ENCODE measurements at places on chromosomes 1 and 21.

DNA sequence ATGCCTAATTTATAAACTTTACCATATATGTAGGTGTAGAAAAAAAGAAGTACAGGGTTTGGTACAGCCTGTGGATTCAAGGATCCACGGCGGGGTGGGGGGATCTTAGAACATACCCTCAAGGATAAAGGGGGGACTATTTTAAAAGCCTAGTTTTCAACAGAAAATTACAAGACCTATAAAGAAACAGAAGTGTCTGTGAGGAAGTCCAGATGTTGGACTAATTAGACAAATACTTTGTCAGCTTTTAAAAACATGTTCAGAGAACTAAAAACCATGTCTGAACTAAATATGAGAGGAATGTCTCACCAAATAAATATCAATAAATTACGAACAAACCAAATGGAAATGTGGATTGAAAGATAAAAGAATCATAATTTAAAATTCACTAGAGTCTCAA is 51.6 kb downstream of the TRMT1L start:
- no peak for DNase-seq

DNA sequence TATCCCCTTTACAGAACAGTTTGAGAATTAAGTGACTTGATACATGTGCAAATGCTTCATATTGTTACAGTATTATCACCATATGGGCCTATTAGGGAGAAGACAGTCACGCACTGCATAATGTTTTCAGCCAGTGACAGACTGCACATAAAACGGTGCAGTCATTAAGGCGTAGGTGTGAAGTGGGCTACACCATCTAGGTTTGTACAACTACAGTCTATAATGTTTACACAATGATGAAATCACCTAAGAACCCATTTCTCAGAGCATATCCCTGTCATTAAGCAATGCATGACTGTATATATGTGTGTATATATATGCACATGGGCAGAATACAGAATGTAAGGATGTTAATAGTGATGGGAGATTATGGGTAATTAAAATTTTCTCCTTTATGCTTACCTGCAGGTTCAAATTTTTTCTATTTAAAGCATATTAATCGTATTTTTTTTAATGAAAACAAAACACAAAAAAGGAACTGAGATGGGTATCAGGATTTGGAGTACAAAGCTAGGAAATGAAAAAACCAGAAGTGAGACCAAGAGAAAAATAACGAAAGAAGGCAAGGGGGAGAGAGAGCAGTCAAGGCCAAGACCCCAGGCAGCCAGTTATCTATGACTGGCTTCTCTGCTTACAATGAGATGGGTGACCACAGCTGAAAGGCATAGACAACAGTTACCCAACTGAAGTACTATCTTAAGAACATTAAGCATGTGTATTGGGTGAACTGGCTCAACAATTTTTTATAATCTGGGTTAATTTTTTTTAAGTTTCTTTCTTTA is 122.9 kb upstream of the DAB1 start:
- DNase-seq: no peak

GRCh38 chr1:2275796-2276536 is 47.8 kb downstream of the SKI start:
- no peak for DNase-seq

DNA sequence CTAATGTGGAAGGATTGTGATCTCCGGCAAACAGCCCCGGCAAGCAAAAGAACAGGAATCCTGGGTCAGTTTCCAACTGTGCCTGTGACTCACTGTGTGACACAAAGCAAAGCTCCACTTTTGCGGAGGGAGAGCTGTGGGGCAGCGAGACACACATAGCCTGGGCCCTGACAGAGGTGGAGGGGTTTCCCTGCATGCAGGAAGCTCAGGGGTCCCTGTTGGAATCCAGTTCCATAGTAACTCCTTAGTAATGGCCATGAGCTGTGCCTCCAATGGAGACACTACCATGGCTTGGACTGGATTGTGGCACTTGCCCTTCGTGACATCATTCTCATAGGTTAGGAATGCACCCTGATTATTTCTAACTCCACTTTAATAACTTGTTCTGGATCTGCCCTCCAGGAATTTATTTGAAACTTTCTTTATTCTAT is 47.0 kb upstream of the ATF3 start:
- DNase-seq: no peak

GRCh38 chr1:180947901-180948640 is 35.4 kb downstream of the KIAA1614 start:
- no peak for DNase-seq

DNA sequence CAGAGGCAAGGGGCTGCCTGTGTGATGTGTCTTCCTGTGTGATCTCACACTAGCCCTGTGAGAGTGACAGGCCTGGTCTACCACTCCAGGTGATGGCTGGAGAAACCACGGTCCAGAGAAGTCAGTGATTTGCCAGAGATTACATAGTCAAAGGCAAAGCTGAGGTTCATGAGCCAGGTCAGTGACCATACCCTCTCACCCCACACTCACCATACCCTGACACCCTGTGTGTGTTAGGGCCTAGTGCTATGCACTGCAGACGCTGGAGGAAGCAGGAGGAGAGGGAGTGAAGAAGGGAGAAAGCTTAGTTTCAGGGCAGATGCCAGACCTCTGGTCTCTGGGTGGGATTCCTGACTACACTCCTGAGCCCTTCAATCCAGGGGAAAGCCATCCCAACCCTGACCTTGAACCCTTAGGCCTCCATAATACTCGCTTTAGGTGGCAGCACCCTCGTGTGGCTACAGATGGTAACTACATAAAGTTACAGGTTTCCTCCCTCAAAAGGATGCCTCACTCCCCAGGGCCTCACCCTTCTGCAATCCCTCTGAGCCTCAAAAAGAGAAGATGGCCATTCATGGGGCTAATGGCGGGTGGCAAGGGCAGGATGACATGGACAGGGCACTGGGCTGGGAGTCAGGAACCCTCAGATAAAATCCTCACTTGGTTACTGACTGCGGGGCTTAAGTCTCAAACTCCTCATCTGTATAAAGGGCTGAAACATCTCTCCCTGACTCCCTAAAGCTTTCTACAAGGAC is 20.8 kb upstream of the SDC3 start:
- DNase-seq: no peak

DNA sequence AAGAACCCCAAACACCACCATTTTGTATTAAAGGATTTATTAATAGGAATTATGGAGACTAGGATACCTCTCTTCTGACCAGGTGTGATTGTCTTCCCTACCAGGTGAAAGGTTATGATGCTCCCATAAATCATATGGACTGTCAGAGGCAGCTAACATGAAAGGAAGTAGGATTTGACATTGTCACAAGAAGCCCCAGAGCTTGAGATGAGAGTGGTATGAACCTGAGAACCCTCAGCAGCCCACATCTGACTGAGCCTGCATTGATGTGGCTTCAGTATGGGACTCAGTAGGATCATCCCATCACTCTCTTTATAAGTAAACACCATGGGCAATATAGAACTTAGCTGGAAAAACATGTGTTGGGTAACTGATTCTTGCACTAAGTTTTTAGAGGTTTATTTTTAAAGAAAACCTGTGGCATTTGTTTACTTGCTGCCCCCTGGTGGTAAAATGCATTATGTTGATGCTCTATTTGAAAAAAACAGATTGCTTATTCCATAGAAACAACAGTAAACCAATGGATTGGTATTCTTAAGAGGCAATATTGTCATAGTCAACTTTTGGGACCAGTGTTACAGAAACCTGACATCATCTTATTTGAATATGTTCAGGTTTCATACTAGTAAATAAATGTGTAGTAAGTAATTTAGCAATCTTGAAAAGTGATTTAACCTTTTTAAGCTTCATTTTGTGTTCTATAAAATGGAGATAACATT is 16.6 kb upstream of the CACYBP start:
- no peak for DNase-seq

GRCh38 chr1:19370453-19371170 is 58.5 kb downstream of the SLC66A1 start:
- no peak for DNase-seq

DNA sequence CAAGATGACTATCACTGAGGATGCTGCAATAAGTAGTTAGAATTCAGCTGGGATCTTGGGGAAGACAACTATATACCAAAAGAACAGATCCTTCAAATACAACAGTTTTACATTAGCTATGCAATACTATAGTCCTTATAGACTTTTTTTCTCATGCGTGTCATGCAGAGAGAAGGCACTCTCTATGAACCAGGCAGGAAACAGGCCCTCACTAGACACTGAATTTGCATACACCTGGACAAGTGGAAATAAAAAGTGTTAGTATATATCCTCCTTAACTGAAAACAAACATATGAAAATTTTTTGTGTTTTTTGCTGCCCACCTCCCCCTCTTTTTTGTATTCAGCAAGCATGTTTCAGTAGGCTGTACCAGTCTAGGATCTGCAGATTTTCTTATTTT is 29.9 kb downstream of the TMCO1 start:
- DNase-seq: no peak
